ENCODE measurements at places on chromosomes 5 and 9. TPM values are rescaled to one million over a fixed set of nuclear protein-coding genes. Genes with fewer than 3 reads are reported as not detected.

DNA sequence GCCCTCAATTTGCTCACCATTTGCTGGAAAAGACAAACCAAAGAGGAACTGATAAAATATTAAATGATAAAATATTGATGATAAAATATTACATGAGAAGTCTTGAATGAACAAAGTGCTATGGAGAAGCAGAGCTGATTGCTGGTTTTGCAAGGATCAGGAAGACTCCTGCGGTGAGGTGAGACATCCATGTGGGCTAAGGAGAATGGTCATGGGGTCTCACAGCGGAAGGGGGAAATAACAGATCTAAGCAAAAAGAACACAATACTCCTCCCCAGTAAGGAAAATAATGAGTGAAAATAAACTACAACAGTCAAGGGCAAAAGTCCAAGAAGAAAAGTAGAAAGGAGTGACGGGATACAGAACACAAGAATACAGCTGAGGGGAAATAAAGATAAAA is 146.8 kb downstream of the LURAP1L start:
- no peak for DNase-seq

DNA sequence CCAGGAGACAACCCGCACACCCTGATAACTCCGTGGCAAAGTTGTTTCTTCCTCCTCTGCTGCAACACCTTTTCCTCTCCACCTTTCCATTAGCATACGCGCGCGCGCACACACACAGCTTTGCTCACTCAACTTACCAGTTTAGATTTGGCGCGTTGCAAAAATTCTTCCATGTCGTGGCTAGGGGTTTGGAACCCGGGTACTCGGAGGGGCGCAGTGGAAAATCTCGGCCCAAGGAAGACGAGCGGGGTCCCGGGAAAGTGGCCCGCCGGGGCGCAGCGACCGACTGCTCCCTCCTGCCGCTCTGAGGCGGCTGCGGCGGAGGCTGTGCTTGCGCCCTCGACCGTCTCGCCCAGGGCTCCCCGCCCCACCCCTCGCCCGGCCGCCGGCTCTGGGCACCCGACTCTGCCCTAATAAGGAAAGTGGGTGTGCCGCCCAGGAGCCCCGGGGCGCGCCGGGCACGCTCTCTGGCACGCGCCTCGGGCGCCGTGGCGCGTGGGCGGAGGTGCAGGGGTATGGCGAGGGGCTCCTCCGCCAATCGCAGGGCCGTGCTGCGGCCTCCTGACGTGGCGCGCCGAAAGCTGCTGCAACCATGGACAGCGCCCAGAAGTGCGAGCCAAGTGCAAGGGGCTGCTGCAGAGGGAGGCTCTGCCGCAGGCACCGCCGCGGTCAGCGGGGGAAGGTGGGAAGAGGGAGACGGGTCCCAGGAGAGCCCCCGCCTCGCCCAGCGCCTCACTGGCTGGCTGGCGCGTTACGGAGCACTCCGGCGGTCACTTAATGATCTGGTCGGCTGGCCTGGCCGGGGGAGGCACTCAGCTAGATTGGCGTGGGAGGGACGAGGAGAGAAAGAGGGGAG is at the start of gene PRUNE2:
PRUNE2 (minus strand) TSS at position 324 of the 856 bp plus-strand sequence; CDS start at position 173, 151 bp downstream.
- peak; percentile 93 for DNase-seq

- DNase-seq = no peak
Observed at GRCh38 chr5:77418601-77419581, 73.2 kb downstream of the WDR41 start.

C5orf52 gene
- not detected for total RNA-seq

CRHBP gene
- not detected for total RNA-seq

TMEFF1 gene
- 3.1 TPM for total RNA-seq
